ENCODE measurements at places on chromosomes 1 and 21.

DNA sequence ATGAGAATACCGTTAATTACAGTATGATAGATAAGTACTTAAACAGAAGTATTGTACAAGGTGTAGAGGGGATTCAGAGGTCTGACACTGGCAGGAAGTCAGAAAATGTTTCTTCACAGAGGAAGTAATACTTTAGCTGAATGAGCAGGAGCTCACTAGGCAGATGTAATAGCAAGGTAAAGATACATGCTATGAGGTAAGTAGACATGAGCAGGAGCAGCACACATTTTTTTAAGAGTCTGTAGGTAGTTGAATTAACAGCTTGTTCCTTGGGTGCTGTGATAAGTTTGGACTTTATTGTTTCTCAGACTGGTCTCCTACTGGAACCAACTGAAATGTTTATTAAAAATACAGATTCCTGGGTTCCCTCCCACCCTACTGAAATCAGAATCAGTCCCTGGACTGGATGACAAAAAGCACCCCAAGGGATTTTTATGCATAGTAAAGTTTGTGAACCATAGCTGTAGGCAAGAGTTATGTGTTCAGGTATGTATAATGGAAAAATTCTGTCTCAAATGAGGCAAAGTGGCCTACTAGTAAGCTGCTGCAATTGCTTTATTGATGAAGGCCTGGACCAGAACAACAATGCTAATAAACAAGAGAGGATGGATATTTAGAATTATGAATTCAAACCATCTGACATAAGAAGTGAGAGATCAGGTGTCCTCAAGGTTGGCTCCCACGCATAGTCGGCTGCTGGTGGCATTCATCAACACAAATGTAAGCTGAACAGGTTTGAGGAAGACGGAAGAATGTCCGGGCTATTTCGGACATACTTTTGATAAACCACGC lies 902 bp downstream of the AP4B1 start:
- DNase-seq = no peak

DNA sequence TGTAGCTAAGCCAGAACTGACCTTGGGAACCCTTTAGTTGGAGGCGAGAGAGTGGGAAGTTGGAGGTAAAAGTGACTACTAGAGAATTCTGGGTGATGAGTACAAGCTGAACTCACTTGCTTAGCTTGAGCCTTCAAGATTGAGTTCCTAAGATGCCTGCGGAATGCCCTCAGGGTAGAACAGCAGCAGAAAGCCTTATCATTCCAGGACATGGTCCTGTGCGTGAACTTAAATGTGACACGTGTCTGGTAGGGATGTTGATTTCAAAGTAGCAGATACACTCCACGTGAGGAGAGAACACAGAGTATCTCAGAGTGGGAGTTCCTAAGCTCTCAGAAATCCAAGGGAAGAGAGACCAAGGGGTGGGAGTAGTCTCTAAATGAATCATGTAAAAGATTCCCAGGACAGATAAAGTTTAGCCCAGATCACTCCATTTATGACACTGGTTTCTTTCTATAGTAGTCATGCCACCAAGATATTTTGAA lies 60.1 kb downstream of the KCNK1 start:
- DNase-seq = no peak

- DNase-seq = no peak
Measured at GRCh38 chr1:2256435-2257244, 28.5 kb downstream of the SKI start.

- no peak for DNase-seq
Measured at GRCh38 chr1:109733236-109733870, 7.5 kb downstream of the GSTM3 start.

Measured in inflammatory macrophage treated with lipopolysaccharide for 4 hours (primary cell).